ENCODE measurements at places on chromosomes 12 and 14.

DNA sequence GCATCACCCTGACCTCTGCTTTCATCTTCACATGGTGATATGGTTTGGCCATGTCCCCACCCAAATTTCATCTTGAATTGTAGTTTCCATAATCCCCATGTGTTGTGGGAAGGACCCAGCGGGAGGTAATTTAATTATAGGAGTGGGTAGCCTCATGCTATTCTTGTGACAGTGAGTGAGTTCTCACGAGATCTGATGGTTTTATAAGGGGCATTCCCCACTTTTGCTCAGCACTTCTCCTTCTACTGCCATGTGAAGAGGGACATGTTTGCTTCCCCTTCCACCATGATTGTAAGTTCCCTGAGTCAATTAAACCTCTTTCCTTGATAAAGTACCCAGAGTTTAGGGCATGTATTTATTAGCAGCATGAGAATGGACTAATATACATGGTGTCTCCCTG is 38.2 kb downstream of the TMBIM6 start:
- no peak for DNase-seq

DNA sequence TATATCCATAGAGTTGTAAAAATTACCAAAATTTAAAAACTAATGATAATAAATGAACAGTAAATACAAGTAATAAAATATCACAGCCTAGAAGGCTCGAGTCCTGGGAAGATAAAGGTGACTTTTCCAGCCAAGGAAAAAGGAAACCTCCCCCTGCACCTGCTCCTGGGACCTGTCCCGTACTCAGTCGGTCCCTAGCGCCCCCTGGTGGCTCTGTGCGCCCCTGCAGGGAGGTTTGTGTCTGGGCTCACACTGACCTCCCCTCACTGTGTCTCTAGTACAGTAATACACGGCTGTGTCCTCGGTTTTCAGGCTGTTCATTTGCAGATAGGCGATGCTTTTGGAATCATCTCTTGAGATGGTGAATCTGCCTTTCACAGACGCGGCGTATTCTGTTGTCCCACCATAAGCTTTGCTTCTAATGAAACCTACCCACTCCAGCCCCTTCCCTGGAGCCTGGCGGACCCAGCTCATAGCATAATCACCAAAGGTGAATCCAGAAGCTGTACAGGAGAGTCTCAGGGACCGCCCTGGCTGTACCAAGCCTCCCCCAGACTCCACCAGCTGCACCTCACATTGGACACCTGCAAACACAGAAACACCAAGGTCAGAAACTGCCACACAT is 1030.4 kb downstream of the TMEM121 start:
- DNase-seq: peak; percentile 90

DNA sequence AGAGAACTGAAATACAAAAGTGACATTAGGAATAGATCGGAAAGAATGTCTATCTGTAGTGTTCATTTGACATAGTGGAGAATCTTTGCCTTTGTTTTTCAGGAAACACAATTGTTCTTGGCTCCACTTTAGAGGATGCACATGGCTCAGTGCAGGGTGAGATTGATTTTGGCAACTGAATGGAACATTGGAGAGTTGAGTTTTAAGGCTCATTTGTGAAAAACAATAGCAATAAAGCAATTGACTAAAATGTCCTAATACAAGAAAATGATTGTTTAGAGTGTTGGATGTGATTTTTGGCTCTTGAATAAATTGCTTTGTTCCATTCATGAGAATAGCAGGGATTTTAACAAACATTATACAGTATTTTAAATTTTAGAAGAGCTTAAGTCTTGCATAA is 116.4 kb downstream of the SLC38A1 start:
- no peak for DNase-seq

DNA sequence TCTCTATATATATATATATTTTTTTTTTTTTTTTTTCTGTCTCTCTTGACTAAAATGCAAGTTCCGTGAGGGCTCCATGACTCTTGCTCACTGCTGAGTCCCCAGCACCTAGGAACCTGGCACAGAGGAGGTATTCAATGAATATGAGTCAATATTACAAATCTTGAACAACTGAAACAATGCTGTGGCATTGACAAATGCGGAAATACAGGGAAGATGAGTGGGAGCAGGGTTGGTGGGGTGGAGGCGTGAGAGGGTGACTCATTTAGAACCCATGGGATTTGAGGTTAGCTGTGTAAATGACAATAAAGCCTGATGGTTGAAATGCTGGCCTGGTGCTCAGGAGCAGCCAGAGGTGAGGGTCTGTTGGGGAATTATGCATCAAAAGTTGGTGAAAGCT is 121.7 kb upstream of the FUT8 start:
- DNase-seq: peak; percentile 68

DNA sequence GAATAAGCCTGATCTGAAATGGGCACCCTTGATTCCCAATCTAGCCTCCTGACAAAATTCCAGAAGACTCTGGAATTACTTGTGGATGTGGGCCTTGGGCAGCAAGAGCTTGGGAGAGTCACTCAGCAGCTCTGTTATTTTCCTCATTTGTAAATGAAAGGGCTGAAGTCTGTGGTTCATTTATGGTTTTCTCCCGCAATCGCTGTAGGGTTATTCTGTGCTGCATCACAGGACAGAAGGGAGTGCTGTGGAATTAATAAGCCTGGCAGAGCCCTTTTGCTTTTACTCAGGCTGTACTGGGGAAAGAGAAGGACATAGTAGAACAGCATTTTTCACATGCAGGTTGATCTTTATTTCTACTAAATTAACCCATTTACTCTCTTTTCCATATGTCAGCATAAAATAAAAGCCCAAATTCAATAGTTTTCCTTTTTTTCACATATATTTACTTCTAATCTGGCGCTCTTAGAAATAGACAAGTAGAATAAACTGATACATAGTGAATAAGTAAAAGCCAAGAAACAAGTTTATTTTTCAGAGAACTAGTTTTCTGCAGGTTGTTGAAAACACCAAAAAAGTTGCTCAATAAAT is 49.2 kb downstream of the DUSP16 start:
- DNase-seq: no peak

DNA sequence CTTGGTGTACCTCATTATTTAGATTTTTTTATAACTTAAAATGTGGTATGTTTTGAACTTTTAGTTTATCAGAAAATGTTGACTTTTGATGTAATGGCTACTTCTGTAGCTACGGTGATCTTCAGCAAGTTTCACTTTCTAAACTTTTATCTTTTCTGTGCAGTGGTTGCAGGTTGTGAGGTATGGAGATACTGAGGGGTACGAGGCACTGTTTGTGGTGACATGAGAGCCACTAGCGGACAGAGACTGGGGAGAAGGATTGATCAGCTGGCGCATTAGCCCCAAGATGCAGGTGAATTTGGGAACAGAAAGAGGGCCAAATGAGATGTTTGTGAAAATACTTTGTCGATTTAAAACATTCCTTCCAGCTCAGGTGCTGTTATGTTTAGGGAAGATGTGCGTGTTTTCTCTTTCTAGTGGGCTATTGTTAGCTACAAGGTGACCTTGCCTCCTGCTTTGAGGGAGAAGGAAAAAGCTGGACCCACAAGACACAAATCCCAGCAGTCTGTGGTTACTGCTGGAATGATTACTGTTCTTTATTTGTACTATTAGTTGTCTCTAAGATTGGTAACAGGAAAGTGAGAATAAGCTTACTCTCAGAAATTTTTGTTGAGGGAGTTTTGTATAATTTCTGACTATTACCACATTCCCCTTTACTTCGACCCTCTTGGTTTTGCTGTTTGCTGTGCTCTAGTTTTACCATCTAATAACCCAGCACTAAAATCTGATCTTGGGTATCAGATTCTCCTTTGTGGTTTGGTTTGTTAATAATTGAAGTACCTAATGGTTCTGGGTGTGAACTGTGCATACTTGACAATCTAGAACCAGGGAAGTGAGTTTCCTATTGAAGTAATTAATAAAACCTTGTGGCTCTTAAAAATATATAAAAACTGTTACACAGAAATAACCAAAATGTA is 61.7 kb downstream of the FBXO34 start:
- DNase-seq: no peak

DNA sequence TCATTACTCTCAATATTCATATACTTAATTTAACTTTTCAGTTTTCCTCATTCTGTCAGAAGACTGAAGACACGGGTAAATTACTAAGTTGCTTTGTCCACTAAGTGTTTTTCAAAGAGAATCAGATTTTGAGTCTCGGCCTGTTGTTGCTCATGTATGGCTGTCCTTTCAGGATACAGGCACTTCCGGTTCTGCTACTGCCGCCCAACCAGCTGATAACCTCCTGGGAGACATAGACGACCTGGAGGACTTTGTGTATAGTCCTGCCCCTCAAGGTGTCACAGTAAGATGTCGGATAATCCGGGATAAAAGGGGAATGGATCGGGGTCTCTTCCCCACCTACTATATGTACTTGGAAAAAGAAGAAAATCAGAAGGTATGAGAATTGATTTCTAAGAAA is 28.3 kb upstream of the TEAD4 start:
- no peak for DNase-seq

DNA sequence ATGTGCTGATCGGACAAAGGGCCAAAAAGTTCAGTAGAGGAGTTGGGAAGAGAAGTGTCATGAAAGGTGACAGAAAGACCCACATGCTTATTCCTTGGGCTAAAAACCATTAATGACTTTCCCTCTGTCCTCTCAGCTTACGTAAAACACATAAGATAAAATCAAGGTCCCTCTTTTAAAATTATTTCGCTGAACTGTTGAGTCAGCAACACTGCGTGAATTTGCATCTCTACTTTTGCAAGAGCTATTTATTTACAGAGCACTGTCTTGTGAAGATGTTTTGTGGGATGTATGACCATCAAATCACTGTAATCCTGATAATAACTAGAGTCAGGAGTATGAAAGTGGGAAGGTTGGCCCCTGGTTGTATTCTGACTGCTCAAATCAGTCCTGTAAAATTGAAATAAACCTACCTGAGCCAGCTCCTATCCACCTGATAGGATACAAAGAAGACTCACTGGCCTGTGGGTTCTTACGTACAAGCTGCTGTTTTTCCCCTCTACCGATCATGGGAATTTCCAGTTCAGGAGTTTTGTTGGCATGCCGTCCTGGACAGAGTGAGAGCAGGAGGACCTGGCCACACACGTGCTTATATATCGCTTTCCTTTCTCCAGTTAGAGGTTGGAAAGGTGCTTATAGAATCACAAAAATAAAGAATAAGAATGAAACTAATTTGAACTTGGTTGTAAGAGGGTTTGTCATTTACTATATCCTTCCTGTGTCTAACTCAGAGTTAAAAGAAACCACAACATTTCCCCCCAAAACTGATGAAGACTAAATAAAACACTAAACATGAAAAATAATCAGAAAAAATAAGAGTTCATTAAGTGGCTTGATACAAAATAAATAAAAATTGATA is 42.9 kb downstream of the IFNG-AS1 start:
- DNase-seq: no peak

DNA sequence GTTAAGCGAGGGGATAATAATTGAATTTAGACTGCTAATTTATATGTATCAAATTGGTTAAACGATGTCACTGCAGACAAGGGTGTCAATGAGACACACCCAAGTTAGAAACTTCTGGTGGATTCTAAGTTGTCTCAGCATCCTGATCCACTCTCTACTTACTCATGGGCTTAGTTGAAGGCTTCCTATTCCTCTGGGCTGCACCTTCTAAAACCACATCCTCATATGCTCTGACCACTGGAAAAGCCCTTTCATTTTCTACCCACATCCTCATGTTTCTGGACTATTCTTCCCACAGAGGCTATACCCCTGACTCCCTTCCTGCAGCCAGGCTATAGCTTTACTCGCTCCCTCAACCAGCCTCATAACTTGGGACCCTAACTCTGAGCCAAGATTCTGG is 493.8 kb downstream of the VRK1 start:
- no peak for DNase-seq

DNA sequence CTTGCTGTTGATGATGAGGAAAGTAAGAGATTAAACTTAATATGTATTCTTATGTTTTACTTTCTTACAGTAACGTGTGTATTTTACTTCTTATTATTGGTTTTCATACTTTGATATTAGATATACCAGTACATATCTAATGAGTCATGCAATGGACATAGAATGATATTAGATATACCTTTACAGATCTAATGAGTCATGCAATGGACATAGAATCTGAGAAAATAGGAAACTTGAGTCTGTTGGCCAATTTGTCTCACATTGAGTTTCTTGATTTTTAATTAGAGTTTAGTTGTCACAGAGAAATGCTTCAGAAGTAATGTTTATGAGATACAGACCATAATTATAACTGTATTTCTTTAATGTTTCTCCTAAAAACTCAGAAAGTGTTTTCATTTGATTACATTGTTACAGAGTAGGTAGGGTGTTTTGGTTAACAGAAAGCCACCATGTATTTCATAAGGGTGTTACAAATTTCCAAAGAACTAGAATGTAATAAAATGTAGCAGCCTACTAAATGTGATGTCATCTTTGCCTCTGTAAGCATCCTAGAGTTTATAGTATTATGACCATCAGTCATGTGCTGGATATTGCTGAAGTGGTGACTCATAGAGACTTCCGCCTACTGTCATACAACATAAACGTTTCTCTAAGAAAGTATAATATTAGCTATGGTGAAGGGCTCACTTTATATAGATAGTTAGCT is 3.0 kb downstream of the GAS2L3 start:
- no peak for DNase-seq

DNA sequence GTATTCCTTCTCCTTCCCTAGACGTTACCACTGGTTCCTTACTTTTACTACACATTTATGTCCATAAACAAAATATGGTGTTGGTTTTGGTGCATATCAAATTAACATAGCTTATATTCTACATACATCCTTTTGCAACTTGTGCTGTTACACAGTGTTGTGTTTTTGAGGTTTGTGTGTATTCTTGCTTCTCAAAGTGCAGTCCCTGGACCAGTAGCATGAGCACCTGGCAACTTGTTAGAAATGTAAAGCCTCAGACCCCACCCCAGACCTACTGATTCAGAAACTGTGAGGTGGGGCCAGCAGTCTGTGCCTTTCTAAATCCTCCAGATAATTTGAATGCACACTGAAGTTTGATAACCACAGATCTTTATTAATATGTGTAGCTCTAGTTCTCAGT is 65.9 kb downstream of the RNFT2 start:
- DNase-seq: no peak

DNA sequence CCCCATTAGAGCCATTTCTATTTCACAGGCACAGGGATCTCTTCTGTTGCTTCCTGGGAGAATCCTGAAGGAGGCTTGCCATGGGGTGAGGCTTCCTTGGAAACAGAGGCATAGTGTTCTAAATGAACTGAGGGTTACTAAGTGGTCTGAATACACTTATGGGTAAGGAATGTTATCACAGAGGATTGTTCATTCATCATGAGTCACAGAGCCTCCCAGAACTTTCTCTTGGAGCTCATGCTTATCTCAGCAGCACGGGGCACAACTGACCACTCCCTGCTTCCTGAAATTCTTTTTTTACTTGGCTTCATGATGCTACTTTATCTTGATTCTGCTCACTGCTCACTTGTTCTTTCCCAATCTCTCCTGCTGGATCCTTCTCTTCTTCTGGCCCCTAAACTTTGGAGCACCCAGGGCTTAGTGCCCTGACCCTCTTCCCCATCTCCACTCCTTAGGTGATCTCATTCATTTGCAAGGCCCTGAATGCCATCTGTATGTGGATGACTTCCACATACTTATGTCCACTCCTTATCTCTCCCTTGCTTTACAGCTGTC is 57.9 kb downstream of the ANO6 start:
- DNase-seq: no peak
